ENCODE measurements at places on chromosomes 3 and 15.

GRCh38 chr3:4043867-4044575 is 244.8 kb downstream of the LRRN1 start:
- DNase-seq, result no peak

GRCh38 chr3:115139072-115139471 is 8.0 kb downstream of the ZBTB20 start:
- DNase-seq, result no peak

DNA sequence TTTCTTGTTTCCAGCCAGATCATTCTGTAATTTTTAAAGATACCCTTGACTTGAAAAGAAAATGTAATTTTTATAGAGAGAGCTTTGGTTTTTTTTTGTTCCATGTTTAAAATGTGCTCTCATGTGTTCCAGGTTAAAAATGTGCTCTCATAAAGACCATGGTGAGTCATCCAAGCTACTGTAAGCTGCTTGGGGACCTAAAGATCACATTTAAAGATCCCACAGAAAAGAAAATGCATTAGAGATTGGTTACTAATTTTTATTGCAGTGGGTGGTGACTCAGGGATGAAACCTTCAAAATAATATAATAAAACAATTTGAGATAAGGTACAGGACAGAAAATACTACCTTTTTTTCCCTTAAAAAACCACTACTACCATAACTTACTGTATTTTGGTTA is 11.0 kb downstream of the TCF12 start:
- DNase-seq, result no peak

- DNase-seq, result peak; percentile 78
These were observed 1.9 kb upstream of the LOXL1 start for GRCh38 chr15:73924171-73924921.

DNA sequence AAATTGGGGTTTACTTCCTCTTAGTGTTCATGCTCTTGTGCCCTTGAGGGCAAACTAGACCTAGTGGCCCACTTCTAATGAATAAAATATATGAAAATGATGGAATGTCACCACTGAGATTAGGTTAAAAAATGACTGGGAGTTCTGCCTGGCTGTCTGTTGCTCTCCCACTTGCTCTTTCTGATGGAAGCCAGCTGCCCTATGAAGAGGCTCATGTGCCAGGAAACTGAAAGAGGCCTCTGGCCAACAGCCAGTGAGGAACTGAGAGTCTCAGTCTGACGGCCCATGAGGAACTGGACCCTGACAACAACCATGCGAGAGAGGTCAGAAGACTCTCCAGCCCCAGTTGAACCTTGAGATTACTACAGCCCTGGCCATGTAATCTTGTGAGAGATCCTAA is 107.1 kb upstream of the FHIT start:
- no peak for DNase-seq

GRCh38 chr3:47377186-47377585 is 3.6 kb upstream of the PTPN23 start:
- no peak for DNase-seq

Data from brain pericyte (primary cell).